CD4-positive, alpha-beta T cell treated with Interleukin-2 at 100 ng/mL for 4 hours (primary cell): ENCODE measurements at places on chromosomes 12 and 14.

DNA sequence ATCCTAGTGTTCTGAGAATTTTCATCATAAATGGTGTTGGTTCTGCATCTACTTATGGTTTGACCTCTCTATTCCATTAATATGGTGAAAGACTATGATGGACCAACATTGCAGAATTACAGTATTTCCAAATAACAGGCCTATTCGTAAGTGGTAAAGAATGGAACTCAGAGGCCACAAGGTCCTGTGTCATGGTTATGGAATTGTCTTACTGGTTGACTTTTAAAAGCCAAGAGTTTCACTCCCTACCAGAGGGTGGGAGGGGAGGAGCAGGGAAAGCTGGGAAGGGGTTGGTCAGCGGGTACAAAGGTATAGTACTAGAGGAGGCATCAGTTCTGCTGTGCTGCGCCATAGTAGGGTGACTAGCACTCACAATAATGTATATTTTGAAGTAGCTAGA is 153.4 kb downstream of the TMEM132D start:
- DNase-seq, result no peak

DNA sequence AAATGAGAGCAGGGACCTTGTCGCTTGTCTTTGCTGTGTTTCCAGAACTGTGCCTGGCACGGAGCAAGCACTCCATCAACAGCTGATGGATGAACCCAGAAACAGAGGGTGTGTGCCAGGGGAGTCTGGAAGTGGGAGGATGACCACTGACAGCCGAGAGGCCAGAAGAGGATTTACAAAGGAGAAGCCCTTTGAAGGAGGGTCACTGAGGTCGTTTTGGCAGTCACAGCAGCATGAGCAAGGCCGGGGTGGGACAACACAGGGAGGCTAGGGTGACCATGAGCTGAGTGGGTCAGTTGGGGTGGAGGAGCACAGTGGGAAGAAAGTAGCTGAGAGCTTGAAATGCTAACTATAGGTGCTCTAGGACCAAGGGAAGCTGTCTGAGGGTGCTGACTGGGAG is 199.6 kb downstream of the NTF3 start:
- no peak for DNase-seq

GRCh38 chr14:85400678-85401077 is 129.3 kb upstream of the FLRT2 start:
- no peak for DNase-seq

GRCh38 chr12:98222135-98222534 is 293.3 kb upstream of the TMPO start:
- no peak for DNase-seq

- DNase-seq, result no peak
These were observed 8.2 kb upstream of the MMP19 start for GRCh38 chr12:55850893-55851292.

- DNase-seq, result no peak
These were observed 20.6 kb downstream of the RDH12 start for GRCh38 chr14:67722293-67722692.

DNA sequence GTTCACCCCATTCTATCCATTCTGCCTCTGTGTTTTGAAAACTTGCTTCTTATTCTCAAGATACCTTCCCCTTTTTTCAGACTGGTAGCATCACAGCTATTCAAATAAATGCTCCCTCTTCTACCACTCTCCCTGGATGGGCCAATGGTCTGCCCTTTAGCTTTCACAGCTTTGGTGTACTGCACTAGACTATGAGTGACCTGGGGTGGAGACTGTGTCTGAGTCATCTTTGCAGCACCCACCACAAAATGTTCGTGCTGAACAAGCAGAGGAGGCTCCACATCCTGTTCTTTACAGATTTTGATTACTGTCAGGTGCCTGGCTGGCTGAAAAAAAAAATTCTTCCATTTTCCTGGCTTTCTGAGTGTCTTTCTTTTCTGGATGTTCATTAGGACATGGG is 1104.1 kb upstream of the TMEM132C start:
- peak; percentile 75 for DNase-seq
